HT1080 (cell line): ENCODE measurements at places on chromosomes 7 and 10.

DNA sequence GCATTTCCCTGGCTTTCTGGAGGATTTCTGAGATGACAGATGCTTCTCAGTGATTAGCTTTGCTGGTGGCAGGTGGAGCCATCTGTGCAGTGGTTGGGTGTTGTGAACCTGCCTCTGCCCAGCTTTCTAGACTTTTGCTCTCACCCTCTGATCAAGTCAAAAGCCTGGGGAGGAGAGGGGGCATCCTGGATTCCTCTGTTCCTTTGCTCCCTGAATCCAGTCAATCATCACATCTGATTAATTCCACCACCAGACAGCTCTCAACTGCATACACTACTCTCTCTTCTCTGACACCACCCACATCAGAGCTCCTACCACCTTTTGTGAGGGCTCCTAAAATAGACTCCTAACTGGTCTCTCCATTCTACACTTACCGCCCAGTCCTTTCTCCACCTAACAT, 283.5 kb downstream of the WDR11 start:
- DNase-seq, result no peak

GRCh38 chr10:119371704-119372663, 164.6 kb downstream of the GRK5 start:
- DNase-seq, result no peak

DNA sequence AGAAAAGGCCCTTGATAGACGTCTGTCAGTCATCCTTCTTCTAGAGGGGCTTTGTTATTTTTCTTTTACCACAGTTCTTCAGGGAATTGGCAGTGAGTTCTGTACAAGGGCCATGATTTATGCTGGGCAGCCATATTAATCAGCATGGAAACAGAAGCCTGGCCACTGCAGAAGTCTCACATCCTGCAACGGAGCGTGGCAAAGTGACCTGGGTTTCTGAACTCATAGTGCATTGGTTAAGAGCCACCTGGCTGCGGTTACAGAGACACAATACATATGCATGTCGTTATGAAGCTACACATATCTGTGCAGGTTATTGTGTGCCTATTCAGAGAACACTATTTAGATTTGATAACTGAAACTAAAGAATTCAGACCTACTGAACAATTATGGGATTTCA, 419.4 kb upstream of the CELF2 start:
- DNase-seq, result no peak

DNA sequence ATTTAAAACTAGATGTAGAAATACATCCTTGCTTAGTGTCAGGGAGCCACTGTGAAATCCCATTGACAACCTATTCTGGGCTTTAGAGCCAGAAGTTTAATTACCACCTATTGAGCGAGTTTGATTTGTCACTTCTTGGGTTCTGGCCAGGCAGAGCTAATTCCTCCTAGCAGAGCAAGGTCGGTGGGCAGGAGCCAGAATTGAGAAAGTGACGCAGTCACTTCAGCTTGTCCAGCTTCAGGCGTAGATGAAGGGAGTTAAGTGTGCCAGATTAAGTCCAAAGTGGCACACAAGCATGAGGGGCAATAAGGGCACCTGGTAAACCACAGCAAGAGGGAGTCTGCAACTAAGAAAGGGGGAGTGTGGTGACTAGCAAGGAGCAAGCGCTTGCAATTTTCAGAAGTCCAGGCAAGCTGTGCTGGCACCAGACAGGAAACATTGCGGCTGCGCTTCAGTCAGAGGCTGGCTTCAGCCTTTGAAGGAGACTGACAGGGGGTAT, 119.4 kb downstream of the ST7 start:
- no peak for DNase-seq

GRCh38 chr10:90640756-90641155, 217.1 kb downstream of the HTR7 start:
- DNase-seq, result no peak

- DNase-seq, result no peak
Observed at GRCh38 chr7:150799741-150800580, at the start of gene TMEM176B. TSS of gene TMEM176B (minus strand) at chr7:150800364. CDS start at chr7:150796569, 3,795 bp downstream.

- DNase-seq, result no peak
Observed at GRCh38 chr7:31894308-31894707, 175.9 kb downstream of the PDE1C start.

- no peak for DNase-seq
Observed at GRCh38 chr10:131452926-131453720, 141.6 kb upstream of the TCERG1L start.

DNA sequence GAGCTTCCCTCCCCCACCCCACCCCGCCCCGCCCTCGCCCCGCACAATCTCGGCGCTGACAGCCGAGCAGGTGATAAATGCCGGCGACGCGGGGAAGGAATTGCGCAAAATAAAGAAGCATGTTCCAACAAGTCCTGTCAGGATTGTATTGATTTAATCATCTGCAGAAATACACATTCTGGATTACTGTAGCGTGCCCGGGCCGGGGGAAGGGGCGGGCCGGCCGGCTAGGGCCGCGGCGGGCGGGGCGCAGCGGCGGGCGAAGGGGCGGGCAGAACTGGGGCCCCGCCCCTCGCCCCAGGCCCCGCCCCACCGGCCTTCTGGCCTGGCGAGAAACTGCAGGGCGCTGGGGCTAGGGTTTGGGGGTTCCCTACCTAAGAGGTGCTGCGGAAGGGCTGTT, 88.9 kb upstream of the PAX2 start:
- no peak for DNase-seq

GRCh38 chr10:10320956-10321355, 696.7 kb upstream of the CELF2 start:
- peak; percentile 21 for DNase-seq

- no peak for DNase-seq
Observed at GRCh38 chr10:92822964-92823363, 25.4 kb upstream of the EXOC6 start.

- DNase-seq, result no peak
Observed at GRCh38 chr7:150564006-150564405, 3.2 kb upstream of the GIMAP4 start.

DNA sequence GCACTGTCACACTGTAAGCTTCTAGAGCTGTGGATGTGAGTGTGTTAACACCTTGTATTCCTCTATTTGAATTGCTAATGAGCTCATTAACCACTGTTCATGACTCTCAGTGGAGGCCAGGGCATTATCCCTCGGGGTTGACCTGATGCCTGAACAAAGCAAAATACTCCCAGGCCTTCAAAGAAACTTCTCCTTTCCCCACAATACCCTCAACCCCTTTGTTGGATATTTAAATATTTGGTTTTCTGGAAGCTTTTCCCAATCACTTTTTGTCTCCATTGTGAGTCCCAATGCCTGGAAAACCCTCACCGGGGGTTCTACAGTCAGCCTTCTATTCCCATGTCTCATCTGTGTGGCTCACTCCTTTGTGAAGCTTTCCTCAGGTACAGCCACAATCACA, 780.1 kb downstream of the PHTF2 start:
- DNase-seq, result no peak

DNA sequence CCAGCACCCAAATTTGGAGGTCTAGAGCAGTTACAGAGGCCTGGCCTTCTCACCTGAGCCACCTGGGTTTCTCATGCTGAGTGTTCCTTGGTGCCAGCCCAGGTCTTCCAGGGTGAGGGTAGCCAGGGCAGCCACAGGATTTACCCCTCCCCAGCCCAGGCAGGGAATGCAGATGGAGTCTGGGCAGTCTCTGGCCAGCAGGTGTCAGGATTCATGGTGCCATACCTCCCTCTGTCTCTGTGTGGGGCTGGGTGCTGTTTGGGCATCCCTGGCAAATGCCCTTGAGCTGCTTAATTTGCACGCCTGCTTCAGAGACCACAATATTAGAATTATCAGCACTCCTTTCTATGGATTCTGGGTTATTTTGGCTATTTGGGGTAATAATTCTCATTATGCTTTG, 246.7 kb downstream of the GFRA1 start:
- no peak for DNase-seq

DNA sequence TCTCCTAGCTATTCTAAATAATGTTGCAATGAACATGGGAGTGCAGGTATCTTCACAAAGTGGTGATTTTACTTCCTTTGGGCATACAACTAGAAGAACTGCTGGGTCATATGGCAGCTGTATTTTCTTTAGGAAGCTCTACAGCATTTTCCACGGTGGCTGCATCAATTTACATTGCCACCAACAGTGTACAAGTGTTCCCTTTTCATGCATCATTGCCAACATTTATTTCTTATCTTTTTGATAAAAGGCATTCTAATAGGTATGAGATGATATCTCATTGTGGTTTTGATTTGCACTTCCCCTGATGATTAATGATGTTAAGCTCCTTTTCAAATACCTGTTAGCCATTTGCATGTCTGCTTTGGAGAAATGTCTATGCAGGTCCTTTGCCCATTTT, 52.6 kb downstream of the NT5C2 start:
- no peak for DNase-seq

DNA sequence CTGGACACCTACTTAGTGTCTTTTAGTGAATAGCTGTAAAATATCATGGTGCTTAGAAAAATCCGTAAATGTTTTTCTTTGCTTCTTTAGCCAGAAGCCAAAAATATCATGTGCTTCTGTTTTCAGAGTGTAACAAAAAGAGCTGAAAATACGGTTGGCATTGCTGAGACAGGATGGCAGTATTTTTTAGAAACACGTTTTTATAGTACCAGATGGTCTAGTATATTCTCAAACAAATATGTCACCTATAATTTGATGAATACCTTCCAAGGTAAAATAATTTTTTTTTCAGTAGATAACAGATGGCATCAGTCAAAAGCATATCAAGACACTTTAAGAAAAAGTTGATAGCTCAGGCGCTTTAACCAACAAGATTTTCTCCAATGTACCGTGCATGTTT, 326.6 kb downstream of the PHF14 start:
- DNase-seq, result no peak

GRCh38 chr10:113362645-113363091, 190.2 kb upstream of the HABP2 start:
- DNase-seq, result no peak

GRCh38 chr10:21398563-21399231, 126.8 kb downstream of the SKIDA1 start:
- peak; percentile 83 for DNase-seq

GRCh38 chr7:155702616-155703015, 58.2 kb downstream of the RBM33 start:
- DNase-seq, result peak; percentile 71

GRCh38 chr10:591646-592045, 97.8 kb downstream of the DIP2C start:
- DNase-seq, result no peak

DNA sequence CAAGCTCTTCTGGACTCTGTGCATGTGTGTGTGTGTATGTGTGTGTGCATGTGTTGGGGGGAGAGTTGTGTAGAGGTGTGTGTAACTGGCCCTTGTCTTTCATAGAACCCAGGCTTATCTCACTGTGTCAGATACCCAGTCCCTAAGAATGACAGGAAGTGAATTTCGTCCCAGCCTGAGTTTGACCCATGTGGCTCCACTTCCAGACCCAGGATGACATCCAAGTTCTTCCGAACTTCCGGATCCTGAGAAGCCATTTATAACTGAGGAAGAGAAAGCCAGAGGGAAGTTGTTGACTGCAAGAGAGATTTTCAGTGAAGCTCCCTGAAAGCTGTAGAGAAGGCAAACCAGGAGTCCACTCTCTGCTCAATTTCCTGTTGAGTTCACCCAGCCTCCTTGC, 53.2 kb downstream of the ADRB1 start:
- no peak for DNase-seq

- DNase-seq, result no peak
Observed at GRCh38 chr10:25766687-25767221, 167.3 kb upstream of the MYO3A start.

- peak; percentile 10 for DNase-seq
Observed at GRCh38 chr10:9848981-9849380, 1168.7 kb upstream of the CELF2 start.

GRCh38 chr10:48309711-48310226, 3.3 kb downstream of the MAPK8 start:
- peak; percentile 86 for DNase-seq

GRCh38 chr7:79180533-79180932, 272.9 kb downstream of the MAGI2 start:
- no peak for DNase-seq

GRCh38 chr7:97734255-97734654, 2.4 kb downstream of the TAC1 start:
- no peak for DNase-seq

DNA sequence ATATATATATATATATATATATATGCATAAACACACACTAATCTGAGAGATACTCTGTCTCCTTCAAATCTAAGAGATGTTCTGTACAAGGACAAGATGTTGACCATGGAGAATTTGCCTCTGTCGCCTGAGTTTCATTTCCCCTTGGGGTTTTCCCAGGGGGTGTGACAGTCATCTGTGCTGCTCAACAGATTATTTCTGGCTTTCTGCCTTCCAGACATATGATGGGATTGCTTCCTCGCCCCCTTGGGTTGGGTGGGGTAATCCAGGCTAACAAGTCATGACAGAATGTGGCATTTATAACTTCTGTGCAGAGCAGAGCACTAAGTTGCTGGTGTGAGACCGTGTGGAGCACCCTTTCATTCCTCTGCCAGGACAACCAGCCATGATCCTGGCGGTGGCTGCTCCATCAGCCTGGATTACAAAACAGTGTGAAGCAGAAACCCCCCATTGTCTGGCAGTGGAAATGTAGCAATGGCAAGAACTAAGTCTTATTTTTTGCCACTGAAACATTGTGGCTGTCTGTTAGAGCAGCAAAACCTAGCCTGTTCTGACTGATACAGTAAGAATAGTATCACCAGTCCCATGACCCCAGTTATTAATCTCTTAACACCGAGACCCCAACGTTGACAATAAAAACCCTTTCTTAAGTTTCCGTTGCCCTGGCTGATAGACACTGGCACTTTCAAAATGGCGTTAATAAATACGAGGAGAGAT, 13.7 kb upstream of the USP6NL start:
- no peak for DNase-seq

DNA sequence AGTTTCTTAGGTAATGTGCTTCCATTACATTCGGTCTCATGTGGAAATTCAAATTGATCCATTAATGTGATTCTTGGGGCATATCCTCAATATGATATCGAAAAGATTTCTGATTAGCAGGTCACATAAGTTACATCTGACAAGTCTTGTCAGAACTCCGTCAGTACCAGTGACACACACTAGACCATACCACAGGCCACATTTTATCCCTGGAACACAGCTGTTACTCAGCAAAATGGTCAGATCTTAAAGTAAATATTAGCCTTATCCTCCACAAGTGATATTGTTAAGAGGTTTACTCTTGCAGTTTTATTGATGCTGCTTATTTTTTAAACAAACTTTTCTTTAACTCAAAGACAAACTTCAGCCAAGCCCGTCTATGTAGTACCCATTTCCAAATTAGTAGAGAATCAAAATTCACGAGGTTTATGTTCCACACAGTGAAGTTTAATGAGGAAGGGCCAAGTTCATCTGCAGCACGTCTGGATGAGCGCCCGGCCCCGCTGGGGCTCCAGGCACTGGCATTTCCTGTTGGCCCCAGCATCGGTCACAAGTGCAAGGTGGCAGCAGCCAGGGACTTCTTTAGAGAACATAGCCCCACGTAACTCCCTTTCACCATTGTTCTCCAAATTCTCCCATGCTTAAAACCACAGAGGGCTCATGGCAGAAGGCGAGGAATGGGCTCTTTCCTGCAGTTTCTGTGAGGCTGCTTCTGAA, 132.2 kb downstream of the VIPR2 start:
- no peak for DNase-seq
